Activated CD4-positive, alpha-beta T cell treated with anti-CD3 and anti-CD28 coated beads, Interleukin-2, amount 10 ng/mL, durations not matched to agents 24 days and 14 days (primary cell): ENCODE measurements at places on chromosomes 5 and 9.

DNA sequence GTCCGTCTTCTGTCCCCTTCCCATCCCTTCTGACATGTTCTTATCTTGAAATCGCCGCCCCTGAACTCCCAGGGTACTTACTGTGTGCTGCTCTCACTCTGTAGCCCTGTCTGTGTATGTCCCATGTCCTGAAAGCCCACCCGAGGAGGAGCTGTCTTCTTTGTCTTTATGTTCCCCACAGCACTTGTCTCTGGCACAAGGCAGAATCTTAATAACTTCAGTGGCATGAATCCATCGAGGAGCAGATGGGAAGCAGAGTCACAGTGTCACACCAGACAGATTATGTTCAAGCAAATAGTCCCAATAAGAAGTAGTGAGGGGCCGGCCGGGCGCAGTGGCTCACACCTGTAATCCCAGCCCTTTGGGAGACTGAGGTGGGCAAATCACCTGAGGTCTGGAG is 29.7 kb upstream of the LTC4S start:
- DNase-seq = no peak

GRCh38 chr9:70049236-70049635 is 5.6 kb downstream of the MAMDC2 start:
- DNase-seq = no peak

- DNase-seq = no peak
Observed at GRCh38 chr5:79143684-79144379, 32.2 kb downstream of the BHMT start.

- no peak for DNase-seq
Observed at GRCh38 chr5:103514371-103514770, 48.2 kb downstream of the NUDT12 start.

DNA sequence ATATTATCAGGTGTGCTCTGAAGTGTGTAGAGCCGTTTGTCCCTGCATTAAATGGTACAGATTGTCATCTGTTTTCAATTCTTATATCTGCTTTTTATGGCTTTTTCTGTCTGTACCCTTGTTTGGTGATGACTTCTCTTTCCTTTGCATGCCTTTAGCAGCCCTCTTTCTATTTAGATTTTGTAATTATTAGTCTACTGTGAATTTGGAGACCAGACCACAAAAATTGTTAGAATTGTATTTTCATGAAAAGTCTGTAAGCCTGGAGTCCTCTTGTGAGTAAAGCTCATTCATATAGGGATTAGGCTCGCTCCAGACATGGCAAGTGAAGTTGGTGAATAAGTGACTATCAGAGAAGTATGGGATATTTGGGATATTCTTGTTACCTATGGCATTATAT is 41.7 kb downstream of the NFX1 start:
- no peak for DNase-seq

- no peak for DNase-seq
Observed at GRCh38 chr5:153618307-153618706, 127.8 kb downstream of the GRIA1 start.
